Neural progenitor cell (in vitro differentiated cells): ENCODE measurements at places on chromosomes 2 and 18.

- DNase-seq: no peak
These were observed 2.2 kb downstream of the LRRTM4 start for GRCh38 chr2:77519888-77520506.

- no peak for DNase-seq
These were observed 21.1 kb downstream of the UGP2 start for GRCh38 chr2:63862806-63863205.

- no peak for DNase-seq
These were observed 194.4 kb upstream of the SPRED2 start for GRCh38 chr2:65626831-65627230.

GRCh38 chr18:34787931-34788532 is 77.9 kb downstream of the DTNA start:
- DNase-seq: peak; percentile 75

GRCh38 chr2:64434039-64434657 is 19.8 kb upstream of the LGALSL start:
- no peak for DNase-seq

GRCh38 chr2:66733364-66733999 is 298.6 kb downstream of the MEIS1 start:
- DNase-seq: no peak

- peak; percentile 50 for DNase-seq
These were observed 87.9 kb downstream of the ICOS start for GRCh38 chr2:204024503-204024902.

DNA sequence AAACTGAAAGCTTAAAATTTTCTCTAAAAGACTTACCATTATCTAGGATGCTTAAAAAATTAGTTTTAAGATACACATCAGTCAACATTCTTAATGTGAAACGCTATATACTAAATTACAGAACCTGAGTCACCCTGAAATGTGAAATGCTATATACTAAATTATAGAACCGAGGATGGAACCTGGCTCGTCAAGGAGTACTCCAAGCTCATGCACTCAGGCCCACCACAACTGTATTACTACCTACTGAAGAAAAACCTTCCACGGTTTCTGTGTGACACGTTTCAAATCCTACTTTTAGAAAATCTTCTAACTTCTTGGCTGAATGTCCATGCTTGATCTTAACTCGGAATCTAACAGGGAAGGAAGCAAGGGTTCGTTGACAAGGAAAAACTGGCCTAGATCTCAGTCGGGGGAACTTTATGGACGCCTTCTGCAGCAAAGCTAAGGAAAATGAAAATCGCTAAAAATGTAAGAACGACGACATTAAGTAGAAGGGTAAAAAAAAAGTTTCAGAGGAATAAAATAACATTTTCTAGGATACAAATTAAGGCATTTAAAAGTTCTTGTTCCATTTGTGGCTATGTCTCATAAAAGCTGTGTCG is 1.4 kb downstream of the PRKD3 start:
- DNase-seq: no peak

DNA sequence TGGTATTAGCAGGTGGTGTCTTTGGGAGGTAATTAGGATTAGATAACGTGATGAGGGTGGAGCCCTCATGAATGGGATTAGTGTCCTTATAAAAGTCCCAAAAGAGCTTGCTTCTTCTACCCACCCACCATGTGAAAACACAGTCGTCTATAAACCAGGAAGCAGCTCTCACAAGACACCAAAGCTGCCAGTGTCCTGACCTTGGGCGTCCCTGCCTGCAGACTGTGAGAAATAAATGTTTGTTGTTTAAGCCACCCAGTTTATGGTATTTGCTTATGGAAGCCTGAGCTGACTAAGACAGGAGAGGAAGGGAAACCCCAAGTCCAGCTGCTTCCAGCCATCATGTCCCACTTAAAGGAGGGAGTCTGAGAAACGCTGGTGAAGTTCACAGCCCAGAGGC is 13.6 kb downstream of the ADI1 start:
- no peak for DNase-seq

GRCh38 chr2:125386074-125386473 is 1269.9 kb upstream of the GYPC start:
- DNase-seq: peak; percentile 20

DNA sequence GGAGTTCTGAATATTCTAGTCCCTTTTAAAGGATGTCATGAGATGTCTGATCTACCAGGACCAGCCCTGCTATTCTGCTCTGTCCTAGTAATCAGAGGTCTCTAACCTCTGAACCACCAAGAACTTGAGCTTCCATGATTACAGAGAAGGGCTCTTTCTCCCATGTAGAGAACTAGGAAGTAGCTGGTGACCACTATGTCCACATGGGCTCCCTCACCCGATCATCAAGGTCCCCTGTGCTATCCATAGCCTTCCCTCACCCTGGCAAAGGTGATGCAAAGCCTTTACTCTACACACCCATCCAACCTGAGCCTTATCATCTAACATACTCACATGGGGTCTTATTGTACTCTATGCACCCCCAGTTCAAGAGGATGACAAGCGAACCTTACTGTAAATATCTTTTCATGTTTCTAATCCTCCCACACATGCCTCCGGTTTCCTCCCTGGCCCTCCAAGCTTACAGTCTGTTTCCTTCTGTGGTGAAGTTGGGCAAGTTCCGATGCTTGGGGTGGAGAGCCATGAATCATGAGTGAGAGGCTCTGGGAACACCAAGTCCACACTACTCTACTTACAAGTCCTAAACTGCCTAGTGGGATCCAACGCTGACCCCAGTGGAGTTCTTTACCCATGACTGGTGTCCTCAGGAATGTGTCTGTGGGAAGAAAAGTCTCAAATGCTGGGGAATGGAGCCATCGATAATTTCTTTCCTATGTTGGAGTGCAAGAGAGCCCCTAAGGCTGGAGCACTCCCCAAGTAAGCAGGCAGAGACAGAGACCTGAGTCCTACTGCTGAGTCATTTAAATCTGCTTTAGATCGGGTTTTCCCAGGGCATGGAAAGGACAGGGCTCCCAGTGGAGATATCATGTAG is 73.3 kb upstream of the KLF7 start:
- no peak for DNase-seq

DNA sequence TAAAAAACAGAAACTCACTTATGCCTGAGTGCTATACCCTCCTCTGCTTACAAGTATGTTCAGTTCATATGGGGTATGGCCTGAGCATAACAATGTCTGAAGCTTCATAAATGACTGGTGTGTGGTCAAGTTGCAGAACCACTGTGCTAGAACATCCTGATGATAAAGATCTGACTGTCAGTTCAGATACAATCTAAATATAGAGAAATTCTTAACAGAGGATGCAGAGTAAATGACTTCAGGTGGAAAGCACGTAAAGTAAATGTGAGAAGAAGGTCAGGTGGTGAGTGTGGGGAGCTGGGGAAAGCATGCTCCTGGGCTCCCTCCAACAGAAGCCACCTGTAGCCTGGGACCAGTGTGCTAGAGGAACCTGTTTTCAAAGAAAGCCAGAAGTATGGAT is 926.2 kb downstream of the TSN start:
- no peak for DNase-seq

DNA sequence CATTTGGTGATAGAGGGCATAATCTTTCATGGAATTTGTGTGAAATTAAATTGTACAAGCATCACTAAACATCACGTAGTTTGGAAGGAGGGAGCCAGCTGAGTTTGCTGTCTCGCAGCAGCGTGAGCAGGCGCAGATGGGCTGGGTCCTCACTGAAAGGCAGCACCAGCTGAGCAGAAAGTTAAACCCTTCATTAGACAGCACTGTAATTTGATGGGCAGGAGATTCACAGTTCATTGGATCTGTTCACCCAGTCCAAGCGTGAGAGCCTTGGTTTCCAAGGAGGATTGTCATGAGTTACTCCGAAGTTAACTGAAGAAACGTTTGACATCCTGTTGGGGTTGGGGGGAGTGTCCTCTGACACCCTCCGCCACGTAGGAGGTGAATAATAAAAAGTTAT is 89.8 kb upstream of the NFATC1 start:
- no peak for DNase-seq

- DNase-seq: no peak
These were observed 271.0 kb downstream of the NEDD4L start for GRCh38 chr18:58315041-58315440.

GRCh38 chr2:40127890-40128557 is 323.9 kb downstream of the SLC8A1 start:
- DNase-seq: no peak

DNA sequence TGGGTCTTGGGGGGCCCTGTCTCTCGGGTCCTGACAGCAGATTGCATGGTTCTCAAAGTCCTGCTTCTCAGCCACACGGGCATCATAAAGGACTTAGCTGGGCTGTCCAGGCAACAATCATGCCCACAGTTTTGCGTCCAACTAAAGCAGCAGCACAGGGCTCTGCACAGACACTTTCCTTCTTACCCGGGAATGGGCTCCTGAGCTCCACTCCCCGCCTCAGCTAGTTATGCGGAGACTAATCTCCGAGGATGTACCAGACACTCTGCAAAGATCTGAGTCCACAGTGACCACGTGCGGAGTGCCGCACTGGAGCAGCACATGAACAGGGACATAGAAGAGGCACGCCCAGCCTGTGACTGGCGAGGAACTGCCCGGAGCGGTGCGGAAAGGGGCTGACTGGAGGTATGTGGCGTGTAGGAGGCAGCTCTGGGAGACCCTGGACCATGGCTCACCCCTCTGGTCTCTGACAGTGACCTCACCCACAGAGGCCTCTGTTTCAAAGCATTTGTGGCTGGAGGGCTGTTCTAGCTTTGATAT is 270.0 kb downstream of the HDAC4 start:
- DNase-seq: no peak

- DNase-seq: no peak
These were observed 86.4 kb downstream of the NCOA1 start for GRCh38 chr2:24577481-24577880.

GRCh38 chr2:85516653-85517389 is 22.1 kb upstream of the MAT2A start:
- DNase-seq: no peak

GRCh38 chr2:126908721-126909177 is 10.1 kb downstream of the TEX51 start:
- no peak for DNase-seq

GRCh38 chr2:99198103-99198841 is 17.3 kb downstream of the MRPL30 start:
- no peak for DNase-seq

GRCh38 chr2:120680136-120680761 is 55.4 kb upstream of the GLI2 start:
- DNase-seq: peak; percentile 91

DNA sequence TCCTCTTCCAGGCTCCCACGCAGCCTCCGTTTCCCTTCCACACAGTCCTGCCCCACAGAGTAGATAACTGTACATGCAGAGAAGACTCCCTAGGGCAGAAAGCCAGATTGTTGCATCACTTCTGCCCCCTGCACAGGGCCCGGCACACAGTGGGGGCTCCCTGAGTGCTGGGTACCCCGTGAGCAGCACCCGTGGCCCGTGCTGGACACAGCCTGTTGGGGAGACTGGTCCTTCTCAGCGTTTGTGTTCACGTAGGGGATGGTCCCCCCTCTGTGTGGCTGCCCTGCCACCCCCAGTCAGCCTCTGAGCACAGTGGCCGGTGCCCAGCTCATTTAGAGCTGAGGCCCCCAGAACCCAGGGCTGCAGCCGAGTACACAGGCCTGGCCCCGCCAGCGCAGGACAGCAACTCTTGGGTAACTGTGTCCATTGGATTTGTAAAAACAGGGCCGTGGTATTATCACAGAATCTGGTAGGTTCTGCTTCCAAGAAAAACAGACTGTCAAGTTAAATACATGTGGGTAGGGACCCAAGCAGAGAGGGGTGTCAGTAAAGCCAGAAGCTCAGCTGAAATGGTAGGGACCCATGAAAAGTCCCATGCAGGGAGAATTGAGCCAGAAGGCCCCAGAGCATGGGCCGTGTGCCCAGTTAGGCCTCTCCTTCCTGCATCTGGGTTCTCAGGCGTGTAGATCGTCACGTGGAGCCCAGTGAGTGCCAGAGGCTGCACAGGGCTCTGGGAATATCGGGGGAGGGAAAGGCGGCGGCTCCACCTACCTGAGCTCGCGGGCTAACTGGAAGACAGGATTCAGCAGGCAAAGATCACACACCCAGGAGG is 257.3 kb downstream of the ATAD2B start:
- no peak for DNase-seq

DNA sequence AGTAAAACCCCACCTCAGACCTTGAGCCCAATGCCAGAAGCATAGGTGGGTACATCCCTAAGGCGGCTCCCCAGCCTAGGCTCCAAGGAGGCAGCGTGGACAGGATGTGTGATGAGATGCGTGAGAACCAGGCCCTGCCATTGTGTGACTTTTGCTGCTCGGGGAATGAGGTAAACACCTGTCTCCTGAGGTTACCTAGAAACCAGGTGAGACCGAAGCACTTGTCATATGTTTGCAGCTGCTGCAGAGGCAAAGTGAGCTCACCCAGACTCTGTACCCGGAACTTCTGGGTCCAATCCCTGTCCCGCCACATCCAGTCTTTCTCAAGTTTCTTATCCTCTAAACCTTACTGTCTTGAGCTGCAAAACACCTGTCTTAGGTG is 3.4 kb downstream of the FBLN7 start:
- no peak for DNase-seq

GRCh38 chr18:31241900-31242409 is 76.0 kb upstream of the DSG1 start:
- DNase-seq: peak; percentile 71

DNA sequence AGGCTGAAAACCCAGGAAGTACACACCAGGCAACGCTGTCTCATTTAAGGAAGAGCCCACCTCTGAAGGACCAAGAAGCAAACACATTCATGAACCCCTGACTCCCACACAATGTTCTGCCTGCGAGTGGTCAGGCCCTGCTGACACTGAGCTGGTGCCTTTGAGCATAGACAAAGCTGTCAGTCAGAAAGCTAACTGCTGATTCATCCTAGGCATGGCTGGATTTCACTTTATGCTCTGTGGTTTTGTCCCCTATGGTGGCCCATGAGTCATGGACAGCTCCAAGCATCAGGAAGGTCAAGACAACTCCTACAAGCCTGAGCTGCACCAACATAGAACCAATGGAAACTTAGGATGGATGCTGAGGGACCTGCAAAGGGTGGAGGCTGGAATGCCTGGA is 78.9 kb downstream of the UXS1 start:
- DNase-seq: no peak

- peak; percentile 4 for DNase-seq
These were observed 136.1 kb downstream of the DCDC2C start for GRCh38 chr2:3839476-3839875.

GRCh38 chr18:72235422-72235821 is 308.7 kb downstream of the CBLN2 start:
- DNase-seq: peak; percentile 82

GRCh38 chr2:12430407-12431133 is 286.2 kb upstream of the TRIB2 start:
- no peak for DNase-seq

DNA sequence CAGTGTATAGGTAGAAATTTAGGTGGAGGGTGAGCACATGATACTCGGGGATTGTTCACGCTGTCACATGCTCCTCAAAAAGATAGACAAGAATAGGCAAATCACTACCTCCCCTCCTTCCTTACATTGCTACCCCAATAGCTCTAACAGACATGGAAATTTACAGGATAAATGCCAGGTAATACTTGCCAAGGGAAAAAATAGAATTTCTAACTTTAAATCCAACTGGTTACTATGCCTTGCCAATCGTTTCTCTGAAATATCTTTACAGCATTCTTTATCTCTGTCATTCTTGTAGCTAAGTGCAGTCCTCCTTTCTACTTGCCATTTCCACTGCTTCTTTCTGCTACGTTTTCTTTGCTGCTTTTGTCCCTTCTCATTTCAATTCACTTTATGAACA is 339.8 kb upstream of the ZEB2 start:
- no peak for DNase-seq
